ENCODE measurements at places on chromosomes 7 and 10.

- no peak for DNase-seq
Observed at GRCh38 chr10:95404864-95405263, 114.1 kb upstream of the PDLIM1 start.

- DNase-seq: no peak
Observed at GRCh38 chr10:99698504-99699080, 33.3 kb downstream of the COX15 start.

DNA sequence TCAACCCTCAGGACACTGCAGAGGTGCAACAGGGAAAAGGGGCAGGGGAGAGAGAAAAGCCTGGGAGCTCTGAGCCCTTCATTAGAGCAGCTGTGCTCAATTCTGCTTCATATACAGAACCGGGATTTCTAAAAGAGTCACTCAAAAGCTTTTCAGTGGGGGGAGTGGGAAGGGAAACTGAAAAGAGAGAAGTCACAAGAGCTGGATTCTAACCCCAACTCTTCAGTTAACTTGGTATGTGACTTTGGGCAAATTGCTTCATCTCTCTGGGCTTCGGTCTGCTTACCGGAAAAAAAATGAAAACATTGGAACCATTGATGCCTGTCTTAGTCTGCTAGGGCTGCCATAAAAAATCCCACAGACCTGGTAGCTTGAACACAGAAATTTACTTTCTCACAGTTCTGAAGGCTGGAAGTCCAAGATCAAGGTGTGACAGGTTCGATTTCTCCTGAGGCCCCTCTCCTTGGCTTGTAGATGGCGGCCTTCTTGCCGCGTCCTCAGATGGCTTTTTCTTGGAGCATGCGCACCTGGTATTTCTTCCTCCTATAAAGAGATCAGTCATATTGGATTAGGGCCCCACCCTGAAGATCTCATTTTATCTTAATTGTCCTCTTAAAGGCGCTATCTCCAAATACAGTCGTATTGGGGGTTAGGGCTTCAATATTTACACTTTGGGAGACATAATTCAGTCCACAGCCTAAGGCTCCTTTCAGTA lies 118.3 kb upstream of the KMT2E start:
- no peak for DNase-seq

GRCh38 chr7:138625084-138625848 lies 75.9 kb downstream of the SVOPL start:
- no peak for DNase-seq

DNA sequence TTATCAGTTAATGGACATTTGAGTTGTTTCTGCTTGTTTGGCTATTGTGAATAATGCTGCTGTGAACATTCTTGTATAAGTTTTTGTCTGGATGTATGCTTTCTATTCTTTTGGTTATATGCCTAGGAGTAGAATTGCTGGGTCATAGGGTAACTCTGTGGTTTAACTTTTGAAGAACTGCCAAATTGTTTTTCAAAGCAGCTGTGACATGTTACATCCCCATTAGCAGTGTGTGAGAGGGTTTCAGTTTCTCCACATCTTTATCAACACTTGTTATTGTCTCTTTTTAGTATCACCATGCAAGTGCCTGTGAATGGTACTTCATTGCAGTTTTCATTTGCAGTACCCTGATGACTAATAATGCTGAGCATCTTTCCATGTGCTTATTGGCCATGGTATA lies 2.1 kb upstream of the NDUFB8 start:
- DNase-seq: no peak

GRCh38 chr10:120813085-120813484 lies 38.1 kb upstream of the WDR11 start:
- DNase-seq: no peak

DNA sequence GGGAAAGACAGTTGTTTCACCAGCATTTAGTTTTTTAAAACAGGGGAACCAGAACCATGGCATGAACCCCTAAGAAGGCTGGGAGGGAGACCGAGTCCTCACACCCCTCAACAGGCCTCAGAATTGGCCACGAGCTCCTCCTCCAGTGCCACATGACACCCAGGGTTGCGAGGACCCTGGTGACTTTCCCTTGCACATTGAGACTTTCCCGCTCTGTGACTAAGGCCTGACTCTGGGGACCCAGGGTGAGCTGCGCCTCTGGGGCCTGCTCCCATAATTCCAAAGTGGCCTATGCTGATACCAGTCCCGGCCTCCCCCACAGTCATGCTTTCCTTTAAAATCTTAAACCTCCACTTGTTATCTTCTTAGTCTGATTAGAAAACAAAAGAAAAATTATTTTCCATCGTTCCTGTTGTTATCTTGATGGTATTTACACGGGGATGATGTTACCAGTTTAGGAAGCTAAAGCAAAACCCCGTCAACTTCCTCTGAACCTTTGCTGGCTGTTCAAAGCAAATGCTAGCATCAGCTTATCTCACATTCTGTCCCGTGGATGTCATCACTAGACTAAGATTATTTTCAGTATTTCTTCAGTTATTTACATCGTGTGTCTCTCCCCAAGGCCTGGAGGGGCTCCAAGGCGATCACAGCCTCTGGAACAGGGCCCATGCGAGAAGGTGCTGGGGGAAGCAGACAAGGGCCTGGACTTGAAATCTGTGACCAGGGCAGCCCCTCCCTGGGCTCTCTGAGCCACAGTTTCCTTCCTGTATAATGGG lies 42.1 kb downstream of the FAM53B start:
- DNase-seq: no peak

DNA sequence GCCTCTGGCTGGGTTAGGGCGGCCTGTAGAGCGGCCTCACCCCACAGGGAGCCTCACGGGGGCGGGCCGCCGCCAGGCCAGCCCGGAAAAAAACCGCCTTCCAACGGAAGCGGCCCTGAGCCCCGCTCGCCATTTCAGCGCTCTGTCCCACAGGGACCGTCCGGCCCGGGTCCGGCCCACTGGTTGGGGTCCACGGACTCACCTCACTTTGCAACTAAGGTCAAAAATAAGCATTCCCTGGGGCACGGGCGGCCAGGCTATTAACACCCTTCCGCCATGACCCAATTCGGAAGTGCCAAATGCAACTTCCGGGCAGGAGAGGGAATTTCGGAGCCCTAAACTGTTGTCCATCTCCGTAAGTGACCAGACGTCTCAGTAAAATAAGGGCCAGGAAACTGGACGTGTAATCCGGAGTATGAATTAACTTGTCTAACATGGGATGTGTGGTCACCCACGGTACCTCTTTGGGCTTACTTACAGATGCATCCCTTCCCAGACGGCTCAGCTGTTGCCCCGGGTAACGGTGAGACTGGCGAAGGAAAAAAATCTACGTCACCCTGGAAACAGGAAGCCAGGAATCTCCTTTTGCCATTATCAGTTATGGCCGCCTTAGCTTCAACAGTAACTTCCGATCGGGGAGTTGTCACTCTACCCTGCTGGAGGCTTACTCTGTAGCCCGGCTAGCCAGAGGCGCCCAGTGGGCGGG lies at the start of gene BBIP1:
Gene BBIP1 (minus strand): TSS at position 538 of the 706 bp plus-strand sequence. CDS start 1,023 bp downstream, outside the sequence.
- DNase-seq: peak; percentile 96

GRCh38 chr10:67772894-67773511 lies 65.0 kb downstream of the DNAJC12 start:
- no peak for DNase-seq

DNA sequence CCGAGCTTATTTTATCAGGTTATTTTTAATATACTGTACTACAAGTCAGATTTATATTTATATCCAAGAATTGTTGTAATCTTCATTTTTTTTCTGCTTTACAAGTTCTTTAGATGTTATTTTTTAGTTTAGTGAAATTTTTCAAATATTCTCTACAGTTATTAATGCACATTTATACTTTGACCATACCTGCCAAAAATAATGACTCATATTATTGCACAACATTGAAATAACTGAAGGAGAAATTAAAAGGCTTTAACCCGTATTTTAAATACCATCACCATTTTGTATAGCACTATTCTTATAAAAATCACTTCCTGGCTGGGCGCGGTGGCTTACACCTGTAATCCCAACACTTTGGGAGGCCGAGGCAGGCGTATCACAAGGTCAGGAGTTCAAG lies 278.5 kb downstream of the BICC1 start:
- DNase-seq: no peak

DNA sequence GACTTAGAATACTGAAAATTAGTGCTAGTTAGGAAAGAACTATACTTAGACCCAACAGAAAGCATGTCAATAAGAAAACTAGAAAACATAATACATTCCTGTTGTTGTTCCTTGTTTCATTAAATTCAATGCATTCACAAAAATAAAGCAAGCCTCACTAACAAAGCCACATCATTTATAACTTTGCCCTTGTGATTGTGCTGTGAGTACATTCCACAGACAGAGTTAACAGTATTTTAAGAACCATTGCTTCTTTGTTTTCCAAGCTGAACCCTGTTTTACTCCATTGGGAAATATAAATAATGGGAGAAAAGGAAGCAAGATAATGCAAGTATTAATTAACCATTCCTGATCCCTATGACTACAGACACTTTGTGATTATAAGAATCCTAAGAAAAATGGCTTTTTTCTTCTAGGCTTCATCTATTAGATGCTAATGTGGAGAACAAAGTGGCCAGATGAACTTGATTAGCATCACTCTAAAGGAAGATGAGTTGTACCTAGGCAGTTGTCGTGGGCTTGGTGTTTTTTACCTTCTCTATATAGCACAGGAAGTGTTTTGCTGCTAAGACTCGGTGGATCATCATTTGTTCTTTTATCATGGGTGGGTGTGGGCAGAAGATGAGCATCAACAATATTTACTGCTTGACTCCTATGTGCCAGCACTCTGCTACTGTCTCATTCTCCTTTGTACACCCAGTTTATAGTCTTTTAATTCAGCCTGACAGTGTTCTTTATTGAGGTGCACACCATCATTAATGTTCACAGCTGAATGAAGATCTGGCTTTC lies 34.2 kb upstream of the ZNRF2 start:
- no peak for DNase-seq

DNA sequence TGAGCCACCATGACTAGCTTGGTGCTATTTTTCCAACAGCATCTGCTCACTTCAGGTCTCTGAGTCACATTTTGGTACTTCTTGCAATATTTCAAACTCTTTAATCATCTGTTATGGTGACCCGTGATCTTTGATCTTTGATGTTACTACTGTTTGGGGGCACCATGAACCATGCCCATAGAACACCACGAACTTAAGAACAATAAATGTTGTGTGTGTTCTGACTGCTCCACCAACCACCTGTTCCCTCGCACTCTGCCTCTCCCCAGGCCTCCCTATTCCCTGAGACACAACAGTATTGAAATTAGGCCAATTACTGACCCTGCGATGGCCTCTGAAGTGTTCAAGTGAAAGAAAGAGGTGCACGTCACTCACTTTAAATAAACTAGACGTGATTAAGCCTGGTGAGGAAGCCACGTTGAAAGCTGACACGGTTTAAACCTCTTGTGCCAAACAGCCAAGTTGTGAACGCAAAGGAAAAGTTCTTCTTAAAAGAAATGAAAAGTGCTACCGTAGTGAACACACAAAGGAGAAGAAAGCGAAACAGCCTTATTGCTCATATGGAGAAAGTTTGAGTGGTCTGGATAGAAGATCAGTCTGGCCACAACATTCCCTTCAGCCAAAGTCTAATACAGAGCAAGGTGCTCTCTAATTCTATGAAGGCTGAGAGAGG lies 27.2 kb upstream of the ATP6V0A4 start:
- no peak for DNase-seq

DNA sequence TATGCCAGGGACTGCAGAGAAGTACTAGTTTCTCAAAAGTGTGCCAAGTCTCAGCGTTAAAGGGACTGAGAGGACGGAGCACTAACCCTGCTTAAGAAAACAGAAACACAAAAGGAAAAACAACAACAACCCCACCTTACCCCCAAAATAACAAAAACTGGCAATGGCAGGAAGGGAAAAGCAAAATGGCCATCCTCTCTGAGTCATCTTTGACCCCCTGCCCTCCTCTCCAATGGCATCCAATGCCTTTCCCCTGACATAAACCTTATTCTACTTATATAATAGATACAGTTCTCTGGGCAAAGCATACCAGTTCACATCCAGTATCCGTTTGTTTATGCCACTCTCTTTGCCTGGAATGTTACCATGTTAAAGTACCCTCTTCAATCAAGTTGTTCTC lies 1.6 kb downstream of the POLR1F start:
- DNase-seq: no peak

DNA sequence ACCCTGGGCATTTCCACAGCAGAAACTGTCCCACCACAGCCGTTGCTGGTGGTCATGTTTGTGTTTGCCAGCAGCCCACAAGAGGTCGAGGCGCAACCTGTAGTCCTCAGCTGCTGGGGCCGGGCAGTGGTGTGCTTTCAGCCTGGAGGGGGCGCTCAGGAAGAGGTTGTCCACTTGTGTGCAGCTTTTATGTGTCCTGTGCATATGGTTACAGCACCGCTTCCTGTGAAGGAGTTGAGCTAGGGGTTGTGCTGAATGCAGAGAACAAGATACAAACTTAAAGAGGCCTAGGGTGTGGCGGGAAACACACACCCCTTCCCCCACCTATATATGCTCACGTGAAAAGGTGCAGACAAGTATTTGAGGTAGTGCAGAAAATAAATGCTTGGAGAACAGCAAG lies 29.5 kb upstream of the PFKFB3 start:
- DNase-seq: no peak

DNA sequence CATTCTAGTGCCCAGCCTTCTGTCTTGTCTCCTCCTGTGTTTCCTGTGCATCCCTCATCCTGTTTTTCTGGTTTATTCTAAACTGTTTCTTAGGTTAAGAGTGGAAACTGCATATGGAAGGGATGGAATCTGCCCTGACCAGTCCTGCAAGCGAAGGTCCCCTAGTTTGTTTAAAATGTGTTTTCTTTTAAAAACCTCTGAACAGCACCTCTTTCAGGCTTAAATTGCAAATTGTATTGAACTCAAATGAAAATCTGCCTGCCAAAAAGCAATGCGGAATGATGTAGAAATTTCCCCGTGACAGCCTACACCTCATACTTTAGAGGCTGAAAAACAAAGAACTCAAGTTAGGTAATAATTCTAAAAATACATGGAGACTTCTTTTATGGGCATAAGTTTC lies 222.8 kb upstream of the IMMP2L start:
- no peak for DNase-seq

GRCh38 chr10:58189269-58189668 lies 78.4 kb downstream of the IPMK start:
- no peak for DNase-seq

- DNase-seq: no peak
Observed at GRCh38 chr7:131021902-131022301, 287.9 kb upstream of the KLF14 start.

DNA sequence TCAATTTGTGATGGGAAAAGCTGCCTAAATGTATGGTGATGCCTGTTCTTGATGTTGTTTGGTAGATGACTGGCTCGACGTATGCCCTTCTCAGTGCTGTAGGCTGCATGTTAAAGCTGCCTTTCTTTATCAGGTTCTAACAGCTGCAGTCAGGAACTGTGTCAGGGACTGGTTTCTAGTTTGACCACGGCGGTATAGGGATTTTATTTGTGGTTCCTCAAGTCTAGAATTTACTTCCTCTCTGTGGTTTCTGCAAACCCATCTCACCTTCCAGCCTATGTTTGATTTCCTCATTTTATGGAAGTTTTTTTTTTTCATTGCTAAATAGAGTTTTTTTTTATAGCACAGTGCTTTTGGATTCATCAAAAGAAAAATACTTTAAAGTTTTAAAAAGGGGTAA lies 26.5 kb downstream of the LMTK2 start:
- no peak for DNase-seq
